ENCODE measurements at places on chromosomes 7 and 10.

DNA sequence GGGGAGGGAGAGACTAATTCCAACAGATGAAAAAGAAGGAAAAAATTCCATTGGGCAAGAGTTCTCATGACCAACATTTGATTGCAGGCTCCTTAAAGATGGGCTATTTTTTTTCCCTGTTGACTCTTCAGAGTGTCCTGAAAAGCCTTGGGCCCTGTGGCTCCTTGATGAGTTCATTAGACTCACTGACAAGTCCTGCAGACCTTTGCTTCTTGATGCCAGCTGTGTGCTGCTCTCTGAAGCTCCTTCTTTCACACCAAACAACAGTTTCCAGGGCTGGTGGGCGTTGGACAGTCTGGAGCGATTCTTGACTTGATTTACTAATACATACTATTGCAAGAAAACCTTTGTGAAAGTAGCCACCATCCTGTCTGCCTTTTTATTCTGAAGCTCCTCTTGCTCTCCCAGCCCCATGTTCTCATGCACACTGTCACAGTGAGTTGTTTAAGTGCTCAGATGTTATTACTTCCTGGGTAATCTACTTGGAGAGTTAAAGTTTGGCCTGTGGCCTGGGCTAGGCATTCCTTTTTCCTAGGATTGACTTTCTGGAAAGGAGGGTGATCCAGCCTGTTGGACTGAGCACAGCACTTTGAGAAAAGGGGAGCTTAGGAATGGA, 250.3 kb downstream of the PTEN start:
- no peak for DNase-seq

- no peak for DNase-seq
Measured at GRCh38 chr7:141220263-141220880, 146.5 kb downstream of the TMEM178B start.

- DNase-seq, result no peak
Measured at GRCh38 chr10:97483921-97484320, 14.3 kb downstream of the MMS19 start.

GRCh38 chr7:69827558-69827957, 229.3 kb downstream of the AUTS2 start:
- DNase-seq, result no peak

DNA sequence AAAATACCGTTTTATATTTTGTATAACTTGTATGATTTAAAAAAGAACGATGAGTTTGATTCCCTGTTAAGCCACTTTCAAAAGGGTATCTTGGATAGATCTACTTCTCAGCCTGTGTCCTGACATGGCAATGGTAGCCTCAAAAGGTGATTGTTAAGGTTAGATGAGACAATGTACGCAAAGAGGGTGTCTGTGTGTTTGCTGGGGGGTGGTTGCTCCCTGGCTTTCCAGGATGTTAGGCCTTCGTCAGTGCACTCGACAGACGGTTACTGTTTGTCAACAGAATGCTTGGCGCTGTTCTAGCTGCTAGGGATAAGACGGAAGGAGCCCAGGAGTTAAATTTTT, 90.3 kb downstream of the NEURL1 start:
- no peak for DNase-seq

GRCh38 chr10:124562425-124563060, 100.9 kb downstream of the LHPP start:
- DNase-seq, result no peak

GRCh38 chr10:127850944-127851343, 41.8 kb downstream of the CLRN3 start:
- DNase-seq, result no peak

GRCh38 chr7:127594490-127594889, 954 bp downstream of the FSCN3 start:
- DNase-seq, result no peak

DNA sequence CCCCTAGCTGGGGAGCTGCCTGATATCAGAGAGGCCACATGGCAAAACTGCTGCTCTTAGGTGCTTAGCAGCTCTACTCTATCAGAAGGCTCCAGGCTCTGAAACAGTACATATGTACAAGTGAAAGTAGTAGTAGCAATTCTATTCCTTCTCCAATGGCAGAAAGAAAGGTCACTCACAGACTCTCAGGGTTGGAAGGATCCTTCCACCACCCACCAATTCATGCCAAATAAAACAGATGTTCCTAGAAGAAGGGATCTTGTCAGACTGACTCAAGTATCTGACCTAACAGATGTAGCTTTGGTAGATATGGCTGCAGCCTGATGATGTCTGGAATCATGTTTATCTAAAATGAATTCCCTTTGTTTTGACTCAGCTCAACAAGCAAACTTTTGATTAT, 8.0 kb upstream of the ALDH18A1 start:
- no peak for DNase-seq

DNA sequence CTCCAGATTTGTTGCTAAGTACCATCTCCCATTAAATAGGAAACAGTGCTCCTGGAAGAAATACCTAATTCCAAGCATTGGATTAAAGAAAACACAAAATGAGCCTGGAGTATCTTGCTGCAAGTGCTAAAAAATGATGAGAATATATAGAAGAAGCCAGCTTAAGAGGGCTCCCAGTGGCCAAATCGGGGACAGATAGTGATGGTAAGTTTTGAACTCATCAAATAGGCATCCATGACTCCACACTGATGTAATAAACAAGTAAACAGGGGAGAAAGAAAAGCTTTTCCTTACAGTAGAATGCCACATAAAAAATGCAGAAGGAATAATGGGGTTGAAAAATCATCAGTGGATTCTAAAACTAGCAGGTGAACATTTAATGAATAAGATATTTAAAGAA, 72.4 kb downstream of the CTTNBP2 start:
- DNase-seq, result no peak

- no peak for DNase-seq
Measured at GRCh38 chr7:151006590-151007300, 15.9 kb downstream of the NOS3 start.

GRCh38 chr7:128883622-128884448, 21.2 kb downstream of the ATP6V1F start:
- DNase-seq, result no peak

- DNase-seq, result no peak
Measured at GRCh38 chr7:48992816-48993215, 68.5 kb downstream of the CDC14C start.

DNA sequence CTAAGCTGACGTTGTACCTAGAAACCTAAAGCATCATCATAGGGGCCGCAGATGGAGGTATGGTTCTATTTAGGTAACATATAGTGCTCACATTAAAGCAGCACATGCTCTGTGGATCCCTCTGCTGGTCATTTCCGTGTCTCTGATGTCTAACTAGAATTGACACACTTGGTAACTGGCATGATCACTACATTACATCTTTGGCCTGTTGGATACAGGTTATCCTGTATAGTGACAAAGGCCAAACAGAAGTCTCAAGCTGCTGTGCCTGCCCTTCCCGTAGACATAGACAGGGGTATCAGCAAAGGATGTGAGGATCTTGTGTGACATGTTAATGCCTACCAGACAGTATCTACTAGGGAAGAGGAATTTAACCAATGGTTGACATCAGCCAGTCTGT, 51.2 kb downstream of the KIF5B start:
- no peak for DNase-seq

DNA sequence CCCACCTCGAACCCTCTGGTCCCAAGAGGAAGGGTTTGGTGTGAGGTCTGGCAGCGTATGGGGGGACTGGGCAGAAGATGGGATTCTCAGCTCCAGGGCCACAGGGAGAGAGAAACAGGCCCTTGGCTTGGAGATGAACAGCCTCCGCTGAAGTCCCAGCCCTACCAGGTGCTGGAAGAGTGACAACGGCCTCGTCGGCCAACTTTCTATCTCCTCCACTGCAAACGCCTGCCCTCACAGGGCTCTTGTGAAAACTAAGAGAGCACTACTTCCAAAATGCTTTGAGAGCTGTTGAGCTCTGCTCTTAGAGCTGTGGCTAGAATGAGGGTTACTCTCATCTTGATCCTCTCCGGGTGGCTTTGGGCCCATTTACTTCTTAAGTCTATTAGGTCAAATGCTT, 63.5 kb downstream of the AFAP1L2 start:
- DNase-seq, result no peak

DNA sequence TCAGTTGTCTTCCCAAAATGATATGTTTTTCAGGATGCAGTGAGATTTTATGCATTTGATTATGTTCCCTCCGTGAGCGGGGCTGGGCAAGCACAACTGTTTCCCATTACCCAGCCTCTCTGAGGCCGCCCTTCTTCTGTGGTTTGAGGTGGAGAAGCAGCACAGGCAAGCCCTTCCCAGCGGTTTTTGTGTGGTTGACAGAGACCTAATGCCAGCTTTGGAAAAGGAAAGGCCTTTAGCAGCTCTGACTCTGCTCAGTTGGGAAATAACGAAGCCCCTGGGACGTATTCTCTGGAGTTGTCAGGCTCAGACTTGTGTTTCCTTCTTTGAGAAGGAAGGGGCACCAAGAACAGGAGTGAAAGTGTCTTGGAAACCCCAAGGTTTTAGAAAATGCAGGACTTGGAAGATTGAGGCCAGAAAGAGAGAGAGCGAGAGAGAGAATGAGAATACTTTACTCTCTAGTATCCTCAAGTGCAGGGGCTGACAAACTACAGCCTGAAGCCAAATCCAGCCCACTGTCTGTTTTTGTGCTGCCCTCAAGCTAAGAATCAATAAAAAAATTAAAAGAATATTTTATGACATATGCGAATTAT, 20.6 kb upstream of the PDCD4 start:
- no peak for DNase-seq

- no peak for DNase-seq
Measured at GRCh38 chr10:106929291-106929895, 235.1 kb downstream of the SORCS1 start.

- DNase-seq, result no peak
Measured at GRCh38 chr7:37782166-37782565, 66.2 kb upstream of the NME8 start.

DNA sequence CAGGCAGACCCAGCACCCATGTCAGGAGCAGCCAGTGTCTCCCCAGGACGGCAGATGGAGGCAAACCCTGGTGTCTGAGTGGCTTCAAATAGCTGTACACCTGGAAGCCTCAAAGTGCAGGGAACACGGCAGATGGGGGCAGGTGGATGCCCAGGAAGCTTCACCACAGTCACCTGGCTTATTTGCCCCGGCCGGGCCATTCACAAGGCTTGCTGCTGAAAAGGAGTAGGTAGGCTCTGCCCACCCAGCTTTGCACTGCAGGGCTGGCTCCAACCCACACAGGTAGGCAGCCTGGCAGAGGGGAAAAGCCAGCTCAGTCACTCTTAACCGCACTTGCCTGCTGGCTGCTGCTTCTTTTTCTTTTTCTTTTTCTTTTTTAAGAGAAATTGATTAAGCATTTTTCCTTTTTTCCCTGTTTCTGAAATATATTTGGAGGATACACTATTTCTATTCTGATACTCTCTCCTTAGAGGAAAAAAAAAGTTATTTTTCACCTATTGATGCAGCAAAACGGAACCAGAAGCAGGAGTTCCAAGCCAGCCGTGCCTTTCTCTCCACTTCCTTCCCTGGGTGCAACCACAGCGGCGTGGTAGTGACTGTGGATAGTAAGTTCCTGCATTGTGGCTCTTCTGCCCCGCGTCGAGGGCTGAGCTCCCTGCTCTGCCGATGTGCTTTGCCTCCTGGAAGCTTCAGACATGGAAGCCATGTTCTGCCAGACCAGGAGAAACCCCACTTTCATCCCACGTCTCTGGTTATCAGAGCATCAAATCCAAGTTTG, 118.3 kb downstream of the KLF6 start:
- peak; percentile 7 for DNase-seq

DNA sequence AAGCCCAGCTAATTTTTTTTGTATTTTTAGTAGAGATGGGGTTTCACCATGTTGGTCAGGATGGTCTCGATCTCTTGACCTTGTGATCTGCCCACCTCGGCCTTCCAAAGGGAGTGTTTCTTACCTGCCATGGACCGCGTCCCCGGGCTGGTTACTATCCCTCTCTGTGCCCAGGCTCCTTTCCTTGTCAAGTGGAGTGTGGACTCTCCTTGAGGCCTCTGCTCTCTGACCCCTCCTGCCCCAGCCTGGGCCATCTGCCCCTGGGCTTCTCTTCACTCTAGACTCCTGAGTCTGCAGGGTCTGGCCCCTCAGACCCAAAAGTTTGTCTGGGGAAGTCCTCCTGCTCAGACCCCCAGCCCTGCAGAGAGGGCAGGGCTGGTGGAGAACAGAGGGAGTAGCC, 20.7 kb downstream of the NEURL1 start:
- DNase-seq, result no peak

GRCh38 chr10:85036661-85037060, 708.3 kb downstream of the CCSER2 start:
- DNase-seq, result no peak

GRCh38 chr10:49474901-49475300, 64.0 kb downstream of the ERCC6 start:
- DNase-seq, result no peak

GRCh38 chr10:34716958-34717357, 98.1 kb downstream of the PARD3 start:
- DNase-seq, result no peak

- DNase-seq, result no peak
Measured at GRCh38 chr10:33749067-33749735, 414.7 kb upstream of the NRP1 start.

DNA sequence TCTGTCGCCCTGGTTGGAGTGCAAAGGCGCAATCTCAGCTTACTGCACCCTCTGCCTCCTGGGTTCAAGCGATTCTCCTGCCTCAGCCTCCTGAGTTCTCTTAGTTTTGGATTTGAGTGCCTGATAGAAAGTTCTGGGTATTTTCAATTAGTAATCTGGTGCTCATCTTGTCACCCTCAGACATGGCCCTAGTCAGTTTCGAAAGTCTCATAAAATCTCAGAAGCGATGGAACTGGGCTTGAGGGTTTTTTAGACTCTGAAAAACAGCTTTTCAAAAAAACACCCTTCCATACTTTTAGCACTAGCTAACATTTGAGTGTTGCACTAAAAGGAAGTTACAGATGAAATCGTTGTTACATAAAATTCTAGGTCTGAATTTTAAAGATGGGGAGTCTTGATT, 9.4 kb upstream of the PIP4K2A start:
- no peak for DNase-seq

DNA sequence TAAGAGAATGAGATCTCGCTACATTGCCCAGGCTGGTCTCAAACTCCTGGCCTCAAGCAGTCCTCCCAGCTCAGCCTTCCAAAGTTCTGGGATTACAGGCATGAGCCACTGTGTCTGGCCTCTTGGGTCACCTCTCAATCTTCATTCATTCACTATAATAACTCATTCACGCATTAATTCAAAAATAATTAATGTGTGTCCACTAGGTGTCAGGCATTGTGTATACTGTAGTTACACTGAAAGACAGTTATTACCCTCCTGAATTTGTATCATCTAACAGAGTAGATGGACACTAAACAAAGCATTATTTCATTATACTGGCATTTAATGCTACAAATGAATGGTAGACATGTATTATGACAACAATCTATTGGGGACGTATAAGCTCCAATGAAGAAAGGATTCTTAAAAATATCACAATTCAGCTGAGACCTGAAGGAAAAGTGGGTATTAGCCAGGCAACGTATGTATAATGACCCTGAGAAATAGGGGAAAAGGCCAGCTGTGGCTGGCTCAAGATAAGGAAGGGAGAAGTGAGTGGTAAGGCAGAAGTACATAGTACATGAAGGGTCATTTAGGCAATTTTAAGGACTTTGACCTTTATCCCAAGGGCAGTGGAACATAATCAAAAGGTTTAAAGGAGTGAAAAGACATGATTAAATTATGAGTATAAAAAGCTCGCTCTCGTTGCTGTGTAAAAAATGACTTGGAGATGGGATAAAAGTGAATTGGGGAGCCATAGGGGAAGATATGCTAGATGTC, 150.7 kb downstream of the BTAF1 start:
- DNase-seq, result no peak

- DNase-seq, result no peak
Measured at GRCh38 chr7:41305001-41305400, 397.9 kb downstream of the INHBA start.

- no peak for DNase-seq
Measured at GRCh38 chr10:29412485-29412884, 123.6 kb downstream of the LYZL1 start.

GRCh38 chr10:69636626-69637605, 6.9 kb downstream of the FAM241B start:
- DNase-seq, result no peak

Measured in NCI-H2107 (cell line).